ENCODE measurements at places on chromosomes 12 and 14.

GRCh38 chr12:13945641-13946040 lies 35.8 kb downstream of the GRIN2B start:
- no peak for DNase-seq

GRCh38 chr14:94028450-94028826 lies 2.3 kb downstream of the OTUB2 start:
- DNase-seq, result no peak

DNA sequence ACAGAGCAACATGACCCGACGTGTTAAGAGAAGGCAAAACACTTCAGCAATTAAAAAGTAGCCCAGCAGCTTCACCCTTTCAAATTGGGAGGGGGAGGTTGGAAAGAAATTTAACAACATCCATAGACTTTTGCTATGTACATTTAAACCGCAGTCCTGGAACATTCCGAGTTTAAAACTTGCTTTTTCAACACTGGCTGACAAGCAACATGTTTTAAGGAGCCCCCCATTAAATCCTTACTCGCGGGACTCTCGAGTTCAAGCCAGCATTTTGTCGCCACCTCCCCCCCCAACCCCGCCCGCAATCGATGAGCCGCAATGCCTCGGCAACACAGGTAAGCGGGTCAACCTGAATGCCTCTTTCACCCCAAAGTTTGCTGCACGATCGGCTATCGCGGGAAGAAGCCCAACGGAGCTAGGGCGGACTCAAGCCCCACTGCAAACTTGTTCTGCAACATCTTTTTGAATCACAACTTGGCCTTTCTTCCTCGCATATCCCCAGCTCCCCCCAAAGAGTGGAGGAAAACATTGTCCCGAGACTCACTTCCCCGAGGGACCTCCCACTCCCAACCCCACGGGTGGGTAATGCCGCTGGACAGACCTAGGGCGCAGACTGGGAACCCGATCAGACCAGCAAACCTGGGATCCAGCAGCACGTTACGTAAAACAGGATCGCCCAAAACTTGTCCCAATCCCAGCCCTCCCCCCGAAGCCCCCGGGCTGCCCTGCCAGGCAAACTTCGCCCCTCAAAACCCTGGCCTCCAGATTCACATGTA lies 777 bp downstream of the ZFP36L1 start:
- DNase-seq, result no peak

DNA sequence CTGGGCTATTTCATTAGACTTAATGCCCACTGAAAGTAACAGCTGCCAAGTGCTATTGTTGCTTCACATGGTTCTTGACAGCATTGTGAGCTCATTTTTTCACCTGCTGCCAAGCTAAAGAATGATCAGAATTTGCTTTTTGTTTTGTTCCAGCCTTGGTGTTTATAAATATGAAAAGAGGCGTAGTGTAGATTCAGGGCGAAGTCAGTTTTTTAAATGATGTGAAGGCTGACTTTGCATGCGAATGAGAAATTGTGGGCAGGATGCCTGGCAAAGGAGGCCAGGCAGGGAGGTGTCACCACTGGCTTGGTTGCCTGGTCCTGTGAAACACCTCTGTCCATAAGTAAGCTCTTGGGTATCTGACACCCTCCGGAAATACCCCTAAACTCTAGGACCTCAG lies 93.3 kb upstream of the NAP1L1 start:
- no peak for DNase-seq

DNA sequence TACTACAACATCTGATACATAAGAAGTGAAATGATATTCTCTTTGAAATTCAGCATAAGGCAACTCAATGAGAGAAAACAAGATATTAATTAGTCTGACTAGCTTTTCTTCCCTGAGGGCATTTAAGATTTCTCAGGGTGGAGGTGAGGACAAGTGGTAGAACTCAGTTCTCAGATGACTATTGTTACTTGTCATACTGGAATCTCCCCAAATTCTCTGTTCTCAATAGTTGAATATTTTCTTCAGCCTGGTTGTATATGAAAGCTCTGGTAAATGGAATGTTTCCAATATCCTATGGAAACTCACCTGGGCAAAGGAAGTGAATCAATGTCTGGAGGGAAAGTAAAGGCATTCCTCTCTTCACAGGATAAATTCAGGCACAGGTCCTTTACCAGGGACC lies 18.2 kb upstream of the ITGA5 start:
- DNase-seq, result no peak

DNA sequence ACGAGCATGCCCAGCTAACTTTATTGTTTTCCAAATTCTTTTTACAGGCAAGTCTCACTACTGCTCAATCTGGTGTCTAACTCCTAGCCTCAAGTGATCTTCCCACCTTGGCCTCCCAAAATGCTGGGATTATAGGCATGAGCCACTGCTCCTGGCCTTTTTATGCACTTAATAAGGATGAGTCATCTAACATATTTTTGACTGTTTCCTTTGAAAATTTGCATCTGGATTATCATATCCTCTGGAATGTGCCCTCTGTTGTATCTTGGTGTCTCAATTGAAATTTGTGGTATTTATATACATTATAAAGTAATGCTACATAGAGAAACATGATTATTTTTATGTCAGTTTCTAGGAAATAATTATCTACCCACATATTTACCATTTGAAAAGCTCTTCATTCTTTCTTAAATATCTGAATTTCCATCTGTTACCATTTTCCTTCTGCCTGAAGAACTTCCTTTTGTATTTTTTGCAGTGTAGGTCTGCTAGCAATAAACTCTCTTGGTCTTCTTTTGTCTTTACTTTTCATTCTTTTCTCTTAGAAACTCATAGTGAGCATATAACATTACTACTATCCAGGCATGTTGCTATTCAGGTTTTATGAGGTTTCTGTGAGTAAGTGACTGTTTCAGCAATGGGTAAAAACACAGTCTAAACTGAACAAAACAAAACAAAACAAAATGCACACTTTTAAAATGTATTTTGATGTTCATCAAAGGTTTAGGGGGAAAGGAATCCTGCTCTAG lies 52.8 kb upstream of the CNOT2 start:
- DNase-seq, result no peak

DNA sequence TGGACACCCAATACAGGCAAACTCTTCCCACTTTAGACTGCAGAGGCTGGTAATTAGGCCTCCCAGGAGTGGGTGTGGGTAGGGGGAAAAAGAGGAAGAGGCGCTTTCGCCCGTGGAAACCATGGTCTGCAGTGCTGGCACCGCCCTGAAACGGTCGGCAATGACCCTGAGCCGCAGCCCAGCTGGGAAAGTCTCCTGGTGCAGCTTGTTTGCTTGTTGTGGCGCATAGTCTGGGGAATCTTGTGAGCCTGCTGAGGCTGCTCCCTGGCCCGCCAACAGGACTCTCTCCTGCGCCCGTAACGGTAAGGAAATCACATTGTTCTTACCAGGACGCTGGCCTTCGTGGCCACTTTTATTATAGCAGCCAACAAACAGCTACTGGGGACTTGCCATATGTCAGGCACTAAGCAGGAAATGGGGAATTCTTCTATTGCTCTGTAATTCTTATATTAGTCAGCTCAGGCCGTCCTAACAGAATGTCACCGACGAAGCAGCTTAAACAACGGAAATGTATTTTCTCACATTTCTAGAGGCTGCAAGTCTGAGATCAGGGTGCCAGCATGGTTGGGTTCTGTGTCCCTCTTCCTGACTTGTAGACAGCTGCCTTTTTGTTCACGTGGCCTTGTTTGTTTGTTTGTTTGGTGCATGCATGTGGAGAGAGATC lies 52.5 kb upstream of the RIN3 start:
- DNase-seq, result no peak

DNA sequence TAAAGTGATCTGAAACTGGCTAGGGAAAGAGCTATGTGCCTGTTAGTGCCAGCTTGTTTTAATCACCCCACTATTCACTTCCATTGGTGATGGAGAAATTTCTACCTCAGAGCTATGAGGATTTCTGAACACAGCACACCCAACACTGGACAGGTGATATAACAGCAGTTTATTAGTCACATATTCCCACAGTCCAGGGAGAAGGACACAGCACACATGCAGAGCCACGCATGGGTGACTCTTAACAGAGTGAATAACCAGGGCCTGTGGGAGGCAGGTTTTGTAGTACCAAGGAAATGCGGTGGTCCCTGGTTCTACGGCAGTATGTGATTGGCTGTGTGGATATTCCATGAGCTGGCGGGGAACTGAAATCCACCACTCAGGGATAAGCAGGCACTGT lies 455.1 kb downstream of the BTG1 start:
- DNase-seq, result no peak

GRCh38 chr12:111025301-111025700 lies 104.9 kb upstream of the MYL2 start:
- no peak for DNase-seq

GRCh38 chr14:91180611-91181010 lies 63.9 kb downstream of the GPR68 start:
- no peak for DNase-seq

Measured in globus pallidus (tissue), 1 donor.